ENCODE measurements at places on chromosomes 6 and 20. TPM values are rescaled to one million over a fixed set of nuclear protein-coding genes. Genes with fewer than 3 reads are reported as not detected.

Gene CAGE1
- total RNA-seq: 0.26 TPM

GRCh38 chr6:27286141-27286540 is 25.9 kb downstream of the POM121L2 start:
- no peak for DNase-seq

GRCh38 chr20:36243726-36244125 is 7.4 kb downstream of the AAR2 start:
- no peak for DNase-seq

GRCh38 chr6:54057058-54057457 is 54.2 kb upstream of the MLIP start:
- DNase-seq: no peak

GRCh38 chr20:55649254-55649653 is 356.1 kb downstream of the CBLN4 start:
- DNase-seq: no peak
